ENCODE measurements at places on chromosomes 7 and 10.

DNA sequence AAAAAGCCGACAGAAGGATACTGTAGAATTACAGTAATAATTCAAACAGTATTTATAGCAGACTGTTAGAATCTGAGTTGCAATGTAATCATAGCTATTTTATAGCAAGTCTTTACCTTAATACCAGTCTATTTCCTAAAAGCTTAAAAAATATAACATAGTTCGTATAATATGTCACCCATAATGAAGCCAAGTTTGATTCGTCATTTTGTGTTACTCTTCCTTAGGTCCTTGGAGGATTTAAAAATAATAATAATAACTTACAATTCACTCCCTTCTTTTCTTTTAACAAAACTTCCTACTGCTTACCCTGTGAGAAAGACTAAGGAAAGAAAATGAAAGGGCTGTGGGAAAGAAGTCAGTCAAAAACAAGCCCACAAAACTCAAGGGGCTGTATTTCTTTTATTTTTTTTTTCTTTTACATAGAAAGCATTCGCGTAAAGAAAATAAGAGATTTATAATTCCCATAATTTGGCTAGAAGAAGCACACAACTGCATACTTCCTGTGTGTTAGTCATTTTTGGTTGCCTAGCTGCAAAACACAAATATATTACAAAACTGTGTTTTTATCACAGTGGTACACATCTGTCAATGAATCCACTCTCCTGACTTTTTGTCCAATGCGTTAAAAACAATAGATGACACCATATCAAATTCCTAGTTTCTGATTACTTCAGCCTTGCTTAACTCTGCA lies 187.2 kb upstream of the CELF2 start:
- DNase-seq, result no peak

- DNase-seq, result no peak
Measured at GRCh38 chr7:78232806-78233205, 434.2 kb downstream of the PHTF2 start.

GRCh38 chr7:105871142-105871541 lies 5.3 kb downstream of the ATXN7L1 start:
- DNase-seq, result no peak

DNA sequence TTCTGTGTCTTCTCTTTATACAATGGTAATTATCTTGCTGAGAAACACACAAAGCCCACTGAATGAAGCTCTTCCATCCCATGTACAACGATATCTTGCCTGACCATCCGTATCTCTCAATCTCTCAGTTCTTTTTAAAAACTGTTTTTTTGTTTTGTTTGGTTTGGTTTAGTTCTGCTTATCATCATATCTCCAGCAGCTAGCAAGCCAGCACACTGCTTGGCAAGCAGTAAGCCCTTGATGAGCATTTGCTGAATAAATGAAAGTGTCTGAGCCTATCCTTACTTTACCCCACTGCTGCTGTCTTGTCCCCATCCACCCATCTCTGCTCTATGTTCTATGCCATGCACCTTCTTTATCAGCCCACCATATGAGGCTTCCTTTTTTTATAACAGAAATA lies 34.2 kb downstream of the ITGB1 start:
- no peak for DNase-seq

GRCh38 chr7:131057015-131057793 lies 270.5 kb upstream of the MKLN1 start:
- no peak for DNase-seq

GRCh38 chr7:146136357-146136875 lies 19.8 kb downstream of the CNTNAP2 start:
- DNase-seq, result no peak

DNA sequence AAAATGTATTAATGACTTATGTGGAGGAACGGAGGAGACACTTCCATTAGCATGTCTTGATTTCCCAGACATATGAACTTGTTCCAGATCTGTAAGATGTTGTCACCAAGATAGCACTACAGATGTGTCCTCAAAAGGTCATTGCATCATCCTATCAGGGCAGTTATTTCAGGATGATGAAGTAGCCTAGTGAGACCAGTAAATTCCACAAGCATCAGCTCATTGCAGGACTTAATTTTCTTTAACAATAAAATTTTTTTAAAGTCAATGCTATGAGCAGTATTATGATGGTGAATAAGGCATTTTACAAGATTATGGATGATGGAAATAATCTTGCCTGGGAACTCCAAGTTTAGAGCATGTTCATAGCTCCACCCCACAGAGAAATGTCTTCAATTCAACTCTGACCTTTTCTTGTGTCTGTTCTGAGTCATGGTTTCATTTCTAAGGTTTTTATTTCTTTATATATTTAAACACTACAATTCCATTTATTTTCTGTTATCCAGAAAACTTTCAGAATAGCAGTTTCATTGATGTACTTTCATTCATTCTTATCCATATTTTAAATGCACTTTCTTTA lies 1203.3 kb upstream of the CELF2 start:
- no peak for DNase-seq

DNA sequence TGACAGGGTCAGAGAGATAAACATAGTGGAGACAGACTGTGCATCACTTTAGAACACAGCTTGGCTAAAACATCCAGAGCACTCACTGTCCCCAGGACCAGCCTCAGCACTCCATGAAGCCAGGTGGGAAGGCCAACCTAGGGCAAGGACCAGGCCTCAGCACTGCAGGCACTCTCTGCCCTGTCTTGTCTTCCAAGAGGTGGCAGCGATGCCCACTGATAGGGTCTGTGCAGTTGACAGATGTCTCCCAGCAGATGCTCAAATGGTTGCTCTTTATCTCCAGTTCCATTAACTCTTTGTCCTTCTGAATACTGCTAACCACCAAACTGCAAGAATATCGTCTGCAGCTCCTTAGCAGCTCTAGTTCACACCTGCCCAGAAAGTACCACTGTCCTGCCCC lies 9.1 kb downstream of the DDX56 start:
- no peak for DNase-seq

DNA sequence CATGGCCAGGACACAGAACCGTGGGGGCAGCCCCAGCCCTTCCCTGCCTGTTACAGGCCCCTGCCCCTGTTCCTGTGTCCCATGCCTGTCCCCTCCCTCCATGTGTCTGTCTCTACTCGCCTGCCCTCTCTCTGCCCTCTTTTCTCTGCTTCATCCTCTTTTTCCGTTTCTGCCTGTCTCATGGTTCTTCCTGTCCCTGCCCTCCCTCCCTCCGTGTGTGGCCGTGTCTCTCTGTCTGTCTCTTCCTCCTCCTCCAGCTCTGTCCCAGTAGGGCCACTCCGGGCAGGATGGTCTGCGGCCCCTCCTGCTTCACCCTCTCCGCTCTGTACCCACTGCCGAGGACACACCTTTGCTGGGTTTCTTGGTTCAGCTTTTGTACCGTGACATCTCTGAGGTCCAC lies 137.4 kb downstream of the FAM53B start:
- DNase-seq, result no peak

- no peak for DNase-seq
Measured at GRCh38 chr7:30694774-30695721, 12.8 kb upstream of the CRHR2 start.

DNA sequence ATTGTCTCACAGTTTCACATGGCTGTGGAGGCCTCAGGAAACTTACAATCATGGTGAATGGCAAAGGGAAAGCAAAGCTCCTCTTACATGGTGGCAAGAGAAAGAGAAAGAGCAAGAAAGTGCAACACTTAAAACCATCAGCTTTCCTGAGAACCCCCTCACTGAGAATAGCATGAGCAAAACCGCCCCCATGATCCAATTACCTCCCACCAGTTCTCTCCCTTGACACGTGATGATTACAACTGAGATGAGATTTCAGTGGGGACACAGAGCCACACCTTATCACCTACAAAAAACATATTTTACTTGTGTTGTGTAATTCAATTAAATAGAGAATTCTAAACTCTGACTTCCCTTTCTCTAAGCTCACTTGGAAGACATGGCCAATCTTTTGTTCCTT lies 80.2 kb downstream of the SEMA3C start:
- no peak for DNase-seq

DNA sequence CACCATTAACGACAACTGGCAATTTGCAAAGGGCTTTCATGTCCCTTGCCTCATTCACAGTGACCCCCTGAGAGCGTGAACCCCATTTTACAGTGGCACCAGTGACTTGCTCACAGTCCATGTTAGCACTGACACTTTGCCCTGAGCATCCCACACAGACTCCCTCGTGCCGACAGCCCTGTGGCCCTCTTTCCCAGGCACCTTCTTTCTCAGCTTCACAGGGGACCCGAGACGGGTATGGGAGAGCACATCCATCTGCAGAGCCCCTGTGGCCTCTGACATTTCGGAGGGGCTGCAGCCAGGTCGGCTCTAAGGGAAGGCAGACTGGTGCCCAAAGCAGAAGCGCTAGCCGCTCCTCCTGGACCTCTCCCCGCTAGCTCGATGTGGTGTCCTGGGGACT lies 10.8 kb downstream of the LOXL4 start:
- DNase-seq, result no peak

DNA sequence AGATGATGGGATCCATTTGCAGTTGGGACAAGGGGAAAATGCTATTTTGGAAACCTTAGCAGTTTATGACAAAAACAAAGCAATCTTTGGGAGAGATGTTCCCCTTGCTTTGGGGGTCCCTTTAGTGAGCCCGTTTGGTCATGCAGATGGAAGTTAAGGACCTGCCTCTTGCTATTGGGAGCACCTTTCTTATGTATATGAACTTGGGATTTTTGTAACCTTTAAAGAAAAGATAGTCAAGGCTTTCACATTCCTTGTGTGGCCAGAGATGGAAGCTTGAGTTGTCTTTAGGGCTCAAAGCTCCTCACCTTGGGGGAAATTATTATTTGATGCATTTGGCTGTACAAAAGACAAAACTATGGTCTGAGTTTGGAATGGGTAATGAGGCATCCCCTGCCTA lies 179.0 kb upstream of the PLPP4 start:
- DNase-seq, result no peak

- no peak for DNase-seq
Measured at GRCh38 chr10:71014021-71014805, 125.8 kb upstream of the PCBD1 start.

- no peak for DNase-seq
Measured at GRCh38 chr10:43204042-43204942, 62.6 kb downstream of the RASGEF1A start.

DNA sequence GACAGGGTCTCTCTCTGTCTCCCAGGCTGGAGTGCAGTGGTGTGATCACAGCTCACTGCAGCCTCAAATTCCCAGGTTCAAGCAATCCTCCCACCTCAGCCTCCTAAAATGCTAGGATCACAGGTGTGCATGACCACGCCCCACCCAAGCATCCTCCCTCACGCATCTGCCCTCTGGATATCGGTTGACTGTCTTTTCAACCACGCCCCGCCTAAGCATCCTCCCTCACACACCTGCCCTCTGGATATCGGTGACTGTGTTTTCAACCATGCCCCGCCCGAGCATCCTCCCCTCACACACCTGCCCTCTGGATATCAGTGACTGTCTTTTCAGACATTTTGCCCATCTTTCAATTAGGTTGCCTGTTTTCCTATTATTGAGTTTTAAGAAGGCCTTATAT lies 140.5 kb downstream of the MAD1L1 start:
- no peak for DNase-seq

- DNase-seq, result no peak
Measured at GRCh38 chr7:95593343-95593742, 3.0 kb downstream of the PDK4 start.

- DNase-seq, result no peak
Measured at GRCh38 chr10:110434489-110435096, 63.1 kb upstream of the DUSP5 start.

GRCh38 chr10:124068929-124069328 lies 24.5 kb downstream of the CHST15 start:
- DNase-seq, result no peak

- DNase-seq, result no peak
Measured at GRCh38 chr10:27225011-27225590, 15.5 kb downstream of the ACBD5 start.

DNA sequence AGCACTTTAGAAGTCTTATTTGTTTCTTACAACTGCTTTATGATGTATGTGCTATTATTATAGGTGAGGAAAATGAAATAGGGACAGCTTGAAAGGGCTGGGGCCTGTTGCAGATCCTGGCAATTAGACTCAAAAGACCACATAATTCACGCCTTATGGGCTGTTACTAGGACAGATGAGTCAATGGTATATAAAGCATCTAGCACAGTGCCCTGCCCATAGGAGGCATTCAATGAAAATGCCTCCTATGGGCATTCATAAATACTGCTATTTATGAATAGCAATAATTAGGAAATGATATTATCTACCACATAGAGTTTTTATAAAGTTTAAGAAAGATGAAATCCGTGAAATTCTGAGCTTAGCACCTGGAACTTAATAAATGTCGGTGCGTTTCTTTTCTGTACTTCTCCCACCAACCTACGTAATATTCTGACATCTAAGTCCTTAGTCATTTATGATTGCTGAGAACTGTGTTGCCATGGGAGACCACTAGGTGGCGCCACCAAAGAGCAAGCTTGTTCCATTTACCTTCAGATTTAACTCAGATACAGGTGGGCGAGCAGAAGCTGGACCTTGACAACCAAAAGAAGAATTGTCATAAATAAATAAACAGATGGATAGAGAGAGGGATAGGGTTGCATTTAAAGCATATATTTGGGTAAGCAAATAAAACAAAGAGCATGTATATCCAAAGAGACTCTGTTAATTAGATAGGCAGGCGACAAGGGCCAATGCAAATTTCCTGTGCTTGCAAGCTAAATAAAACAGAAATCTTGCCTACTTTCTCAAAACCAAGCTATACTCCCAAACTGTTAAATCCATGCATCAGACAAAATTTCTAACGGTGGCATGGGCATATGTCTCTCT lies 699.9 kb downstream of the INHBA start:
- DNase-seq, result peak; percentile 42

GRCh38 chr7:18895456-18895855 lies 222.0 kb downstream of the TWIST1 start:
- no peak for DNase-seq

- no peak for DNase-seq
Measured at GRCh38 chr10:96125142-96125515, 5.0 kb upstream of the ZNF518A start.

DNA sequence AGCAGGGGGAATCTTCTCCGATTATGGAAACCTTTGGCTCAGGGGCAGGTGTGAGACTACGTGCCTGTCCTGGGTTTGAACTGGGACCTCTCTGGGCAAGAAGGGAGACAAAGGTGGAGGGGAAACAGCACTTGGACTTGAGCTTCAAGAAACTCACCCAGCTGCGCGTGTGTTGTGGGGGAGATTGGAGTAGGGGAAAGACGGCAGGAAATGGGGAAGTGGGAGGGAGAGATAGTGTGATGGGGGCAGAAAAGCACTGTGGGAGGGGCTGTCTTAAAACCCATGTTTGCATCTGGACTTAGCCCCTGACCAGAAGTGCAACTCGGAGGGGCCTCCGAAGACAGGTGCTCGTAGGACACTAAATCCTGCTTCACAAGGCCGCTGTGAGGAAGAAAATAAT lies 107.0 kb downstream of the HIP1 start:
- no peak for DNase-seq

DNA sequence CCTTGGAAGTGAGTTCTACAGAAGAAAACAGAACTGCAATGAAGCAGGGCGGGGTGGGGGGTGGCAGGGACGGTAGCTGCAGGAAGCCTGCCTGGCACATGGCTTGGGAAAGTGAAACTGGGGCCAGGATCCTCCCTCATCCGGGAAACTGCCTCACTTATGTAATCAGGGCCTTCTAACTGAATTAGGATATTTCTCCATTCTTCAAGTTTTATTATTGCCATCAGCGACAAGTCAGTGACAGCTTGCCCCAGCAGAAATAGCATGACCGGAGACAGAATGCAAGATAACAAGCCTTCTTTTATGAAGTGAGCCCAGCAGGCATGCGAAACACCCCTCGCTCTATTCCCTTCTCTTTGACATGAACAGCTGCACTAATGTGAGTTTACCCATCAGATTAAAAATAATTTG lies 77.5 kb upstream of the CACUL1 start:
- no peak for DNase-seq
